ENCODE measurements at places on chromosomes 4 and X.

- no peak for DNase-seq
Observed at GRCh38 chr4:104896660-104897645, 249.7 kb upstream of the TET2 start.

DNA sequence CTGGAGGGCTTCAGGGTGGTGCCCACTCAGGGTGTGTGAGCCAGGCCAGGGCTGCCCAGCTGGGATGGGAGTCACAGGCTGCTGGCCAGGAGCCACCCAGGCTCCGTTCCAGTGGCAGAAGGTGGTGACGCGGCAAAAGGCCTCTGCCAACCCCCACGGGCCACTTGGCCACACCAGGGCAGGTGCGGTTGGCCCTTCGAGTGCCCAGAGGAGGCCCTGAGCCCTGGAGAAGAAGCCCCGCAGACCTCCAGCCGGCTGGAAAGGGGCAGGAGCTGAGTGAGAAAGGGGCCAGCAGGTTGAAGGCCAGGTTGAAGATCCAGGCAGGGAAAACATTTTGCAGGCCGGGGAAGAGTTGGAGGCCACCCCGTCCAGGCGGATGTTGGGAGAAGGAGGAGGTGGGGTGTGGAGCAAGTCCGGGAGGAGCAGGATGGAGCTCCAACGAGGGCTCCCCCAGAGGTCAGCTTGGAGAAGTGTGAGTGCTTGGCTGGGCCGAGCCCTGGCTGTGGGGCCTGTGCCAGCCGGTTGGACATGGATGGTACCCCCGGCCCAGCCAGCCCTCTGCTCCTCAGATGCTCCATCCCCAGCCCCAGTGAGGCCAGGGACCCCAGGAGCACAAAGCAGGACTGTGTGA, 2.8 kb upstream of the CPLX1 start:
- DNase-seq, result no peak

DNA sequence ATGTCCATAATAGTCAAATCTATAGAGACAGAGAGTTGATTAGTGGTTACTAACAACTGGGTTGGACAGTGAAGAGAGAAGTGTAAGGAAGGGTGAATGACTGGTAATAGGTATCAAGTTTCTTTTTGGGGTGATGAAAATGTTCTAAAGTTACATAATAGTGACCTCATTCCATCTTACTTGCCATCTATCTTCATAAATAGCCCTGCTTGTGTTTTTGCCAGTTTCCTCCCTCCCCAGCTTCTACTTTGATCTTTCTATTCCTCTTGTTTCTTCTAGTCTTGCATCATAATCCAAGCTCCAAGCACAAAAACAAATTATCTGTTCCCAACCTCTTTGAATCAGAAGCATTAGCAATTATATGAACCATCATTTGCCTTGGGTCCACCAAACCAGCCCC, 40.2 kb upstream of the TET2 start:
- no peak for DNase-seq

- DNase-seq, result no peak
Observed at GRCh38 chrX:152925835-152926234, 28.0 kb downstream of the ZNF185 start.

DNA sequence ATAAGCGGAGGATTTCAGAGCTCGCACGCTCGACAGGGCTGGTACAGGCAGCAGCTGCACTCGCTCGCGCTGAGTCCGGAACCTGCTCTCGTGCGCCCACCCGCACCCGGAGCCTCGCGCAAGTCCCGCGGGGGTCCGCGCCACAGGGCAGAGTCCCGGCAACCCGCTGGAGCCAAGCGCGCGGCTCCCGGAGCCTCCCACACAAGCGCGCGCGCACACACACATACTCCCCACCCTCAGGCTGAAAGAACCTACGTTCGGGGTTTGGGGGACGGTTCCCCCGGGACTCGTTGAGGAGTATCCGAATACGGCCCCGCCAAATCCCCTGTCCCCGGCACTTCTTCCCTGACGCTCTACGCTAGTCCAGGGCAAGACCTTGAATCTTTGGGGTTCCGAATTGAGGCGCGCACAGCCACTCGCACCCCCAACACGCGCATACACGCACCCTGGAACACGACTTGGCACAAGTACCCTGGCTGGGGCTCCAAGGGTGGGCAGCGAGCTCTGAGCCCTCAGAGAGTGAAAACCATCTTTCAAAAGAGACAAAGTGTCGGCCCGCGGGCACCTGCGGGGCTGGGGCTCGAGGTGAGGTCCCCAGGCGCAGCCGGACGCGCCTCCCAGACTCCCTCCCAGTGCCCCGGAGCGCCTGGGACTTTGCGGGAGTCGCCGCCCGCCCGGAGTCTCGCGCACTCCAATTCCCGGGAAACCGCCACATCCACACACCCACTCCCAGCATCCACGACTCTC, 952 bp downstream of the ANOS1 start:
- no peak for DNase-seq

DNA sequence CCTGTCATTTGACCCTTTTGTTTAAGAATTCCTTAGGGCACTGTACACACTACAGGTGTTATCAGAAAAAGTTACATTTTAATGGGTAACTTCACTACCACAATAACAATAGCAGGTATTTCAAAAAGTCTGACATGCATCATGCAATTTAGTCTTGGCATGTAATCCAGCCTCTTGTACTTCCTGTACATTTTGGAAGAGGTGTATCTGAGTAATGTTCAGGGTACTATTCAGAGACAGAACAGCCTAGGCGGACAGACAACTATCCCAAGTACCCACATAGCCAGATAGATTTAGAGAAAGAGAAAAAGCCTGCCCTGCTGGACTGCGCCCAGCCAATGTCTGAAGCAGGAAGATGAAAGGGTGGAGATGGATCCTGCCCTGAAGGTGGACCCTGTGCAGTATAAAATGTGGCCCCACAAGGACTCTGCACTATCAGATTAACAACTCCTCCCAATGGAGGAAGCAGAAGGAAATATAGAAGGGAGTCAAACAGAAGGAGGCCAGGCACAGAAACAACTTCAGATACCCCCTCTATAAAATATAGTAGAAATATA, 8.5 kb downstream of the UGT2B7 start:
- no peak for DNase-seq

GRCh38 chrX:19152762-19153161, 30.5 kb upstream of the ADGRG2 start:
- DNase-seq, result no peak

DNA sequence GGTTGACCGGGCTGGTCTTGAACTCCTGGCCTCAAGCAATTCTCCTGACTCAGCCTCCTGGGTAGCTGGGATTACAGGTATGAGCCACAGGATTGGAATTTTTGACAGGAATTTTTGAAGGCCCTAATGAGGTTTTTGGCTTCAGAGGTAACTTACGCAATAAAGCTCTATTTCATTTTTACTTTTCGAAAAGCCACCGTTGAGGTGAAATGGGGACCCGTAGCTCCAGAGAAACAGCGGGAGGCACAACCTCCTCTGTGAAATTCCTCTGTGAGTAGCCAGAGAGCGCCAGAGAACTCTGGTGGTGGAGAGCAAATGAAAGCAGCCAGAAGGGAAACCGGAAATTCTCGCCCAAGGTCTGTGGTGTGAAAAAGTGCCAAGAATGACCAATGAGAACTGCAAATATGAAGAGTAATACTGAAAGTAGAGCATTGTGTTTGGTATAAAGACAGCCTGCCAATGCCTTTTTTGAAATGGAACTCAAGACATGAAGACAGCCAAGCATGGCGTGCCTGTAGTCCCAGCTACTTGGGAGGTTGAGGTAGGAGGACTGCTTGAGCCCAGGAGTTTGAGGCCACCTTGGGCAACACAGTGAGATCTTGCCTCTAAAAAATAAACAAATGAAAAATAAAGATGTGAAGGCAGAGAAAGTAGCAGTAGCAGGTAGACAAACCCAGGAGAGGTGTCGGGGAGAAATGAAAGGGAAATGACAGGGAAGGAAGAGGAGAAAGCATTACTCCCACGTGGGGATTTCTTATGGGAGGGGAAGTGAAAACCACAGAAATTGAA, 33.0 kb upstream of the TMEM131L start:
- peak; percentile 40 for DNase-seq

DNA sequence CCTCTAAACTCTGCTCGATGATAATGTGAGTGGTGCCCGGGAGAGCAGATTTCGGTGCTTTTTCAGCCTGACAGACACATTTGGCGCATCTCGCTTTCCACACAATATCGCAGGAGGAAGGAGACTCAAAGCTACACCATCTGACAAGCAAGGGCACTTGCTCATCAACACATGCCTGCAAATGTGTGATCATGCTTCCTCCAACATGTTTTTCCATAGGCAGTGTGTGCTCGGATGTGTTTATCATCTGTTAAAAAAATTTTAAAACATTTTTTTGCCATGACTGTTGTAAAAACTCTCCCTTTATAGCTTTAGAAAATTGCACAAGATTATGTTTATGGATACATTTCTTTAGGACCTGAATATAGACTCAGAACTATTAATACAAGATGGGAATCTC, 170.3 kb upstream of the PUDP start:
- no peak for DNase-seq

DNA sequence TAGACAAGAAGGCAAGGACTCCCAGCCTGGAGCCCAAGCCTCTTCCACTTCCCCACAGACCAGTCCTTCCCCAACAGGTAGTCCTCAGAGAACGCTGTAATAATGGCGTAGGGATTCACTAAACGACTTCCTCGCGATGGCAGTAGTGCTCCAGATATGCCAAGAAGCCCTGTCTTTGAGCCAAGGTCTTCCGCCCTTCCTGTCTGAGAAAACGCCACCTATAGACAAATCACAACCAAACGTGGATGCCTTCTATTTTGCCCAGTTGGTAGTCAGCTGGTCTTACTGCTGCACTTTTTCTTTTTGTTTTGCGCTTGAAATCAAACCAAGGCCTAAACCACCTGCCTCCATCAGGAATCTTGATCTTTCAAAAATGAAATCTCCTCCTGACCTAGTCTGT, 203.3 kb downstream of the OR13H1 start:
- DNase-seq, result peak; percentile 55

- no peak for DNase-seq
Observed at GRCh38 chr4:2798399-2799223, 5.7 kb downstream of the SH3BP2 start.

DNA sequence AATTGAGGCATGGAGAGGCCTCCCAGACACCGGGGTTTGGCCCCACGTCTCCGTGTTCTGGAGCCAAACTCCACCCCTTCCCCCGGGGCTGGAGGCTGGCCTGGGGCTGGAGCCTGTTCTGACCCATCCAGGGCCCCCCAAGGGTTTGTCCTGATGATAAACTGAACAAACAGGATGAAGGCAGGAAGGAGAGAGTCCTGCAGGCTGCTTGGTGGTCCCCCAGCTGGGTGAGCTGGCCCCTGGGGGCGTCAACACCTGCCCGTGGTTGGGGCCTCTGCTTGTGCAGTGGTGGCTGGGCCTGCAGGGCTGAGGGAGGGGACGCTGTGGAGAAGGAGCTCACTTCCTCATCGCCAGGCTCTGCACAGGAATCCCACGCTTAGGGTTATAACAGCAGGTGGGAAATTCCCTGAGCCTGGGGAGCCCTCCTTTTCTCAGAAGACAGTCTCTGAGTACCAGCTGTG, 2.3 kb downstream of the SH3TC1 start:
- DNase-seq, result peak; percentile 19

DNA sequence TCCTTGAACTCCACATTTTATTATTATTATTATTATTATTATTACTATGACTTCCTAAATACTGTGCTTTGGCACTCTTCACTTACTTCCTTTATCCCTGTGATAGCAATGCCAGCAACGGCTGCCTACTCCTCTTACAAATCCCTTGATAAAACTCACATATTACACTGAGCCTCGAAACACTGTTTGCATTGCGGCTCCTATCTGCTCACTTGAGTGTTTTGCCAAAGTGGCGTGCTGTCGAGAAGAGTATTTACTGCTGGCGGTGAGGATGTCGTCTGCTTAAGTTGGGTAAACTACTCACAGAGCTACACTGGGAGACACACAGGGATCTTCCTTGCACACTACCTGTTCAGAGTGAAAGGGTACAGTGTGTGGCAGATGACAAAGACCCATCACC, 143.4 kb upstream of the VCX3A start:
- no peak for DNase-seq

DNA sequence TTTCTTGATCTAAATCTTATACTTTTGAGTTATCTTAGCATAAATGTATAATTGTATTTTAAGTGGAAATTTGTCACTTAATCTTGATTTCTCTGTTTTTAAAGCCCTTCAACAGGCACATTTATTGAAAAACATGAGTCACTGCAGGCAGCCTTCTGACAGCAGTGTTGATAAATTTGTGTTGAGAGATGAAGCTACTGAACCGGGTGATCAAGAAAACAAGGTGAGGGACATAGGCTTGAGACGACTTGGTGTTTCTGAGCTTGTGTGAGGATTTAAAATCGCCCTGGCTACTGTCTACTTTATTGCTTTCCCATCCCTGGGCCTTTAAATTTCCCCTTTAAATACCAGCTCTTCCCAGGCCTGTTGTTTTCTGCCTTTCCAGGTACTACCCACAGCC, 55.7 kb downstream of the HTT start:
- DNase-seq, result no peak

DNA sequence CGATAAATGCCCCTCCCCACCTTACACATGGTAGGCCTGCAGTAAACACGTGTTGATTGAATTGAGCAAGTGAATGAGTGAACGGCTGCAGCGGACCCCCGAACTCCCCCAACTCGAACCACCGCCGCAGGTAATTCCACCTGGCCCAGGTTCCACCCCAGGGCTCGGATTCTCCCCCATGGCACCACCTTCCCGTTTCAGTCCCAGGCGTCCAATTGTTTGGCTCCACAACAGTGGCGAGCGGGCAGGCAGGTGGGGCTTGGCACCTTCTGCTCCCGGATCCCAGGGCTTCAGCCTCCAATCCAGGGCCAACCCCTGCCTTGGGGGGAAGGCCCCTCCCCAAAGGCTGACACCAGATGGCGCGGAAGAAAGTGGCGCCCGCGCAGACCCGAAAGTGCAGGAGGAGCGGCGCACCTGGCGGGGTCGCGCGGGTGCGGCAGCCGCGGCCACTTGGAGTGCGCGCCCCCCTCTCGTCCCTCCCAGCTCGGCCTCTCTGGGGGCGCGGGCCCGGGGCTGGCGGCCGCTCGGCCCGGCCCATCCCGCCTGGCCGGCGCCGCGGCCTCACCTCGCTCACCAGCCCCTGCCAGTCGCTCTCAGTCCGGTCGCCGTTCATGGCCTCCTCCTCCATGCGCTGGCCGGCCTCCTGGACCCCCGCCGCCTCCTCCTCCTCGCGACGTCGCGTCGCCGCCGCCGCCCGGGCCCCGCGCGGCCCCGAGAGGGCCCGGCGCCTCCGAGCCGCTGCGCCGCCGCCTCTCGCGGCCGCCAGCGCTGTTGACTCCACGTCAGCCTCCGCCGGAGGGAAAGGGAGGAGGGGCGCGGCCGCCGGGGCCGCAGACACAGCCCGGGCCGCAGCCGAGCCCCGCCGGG, at the start of gene CCDC149:
Gene CCDC149 (minus strand): TSS at position 791 of the 867 bp plus-strand sequence. CDS start 178 bp downstream, at position 613.
- DNase-seq, result no peak

DNA sequence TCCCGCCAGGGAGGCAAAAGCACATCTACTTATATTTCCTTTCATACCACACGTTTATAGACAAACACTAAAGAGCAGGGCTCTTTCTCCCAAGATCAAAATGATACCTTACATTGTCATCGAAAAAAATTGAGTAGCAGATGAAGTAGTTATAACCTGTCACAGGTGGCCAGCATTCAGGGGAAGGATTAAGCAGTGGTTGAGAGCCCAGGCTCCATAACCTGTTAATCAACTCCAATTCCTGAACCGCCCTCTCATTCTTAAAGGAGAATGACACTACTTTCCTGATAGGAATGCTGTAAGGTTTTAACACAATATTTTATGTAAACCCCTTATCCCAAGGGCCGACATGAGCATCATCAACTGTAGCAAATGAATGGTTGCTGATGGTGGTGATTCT, 268.9 kb upstream of the KCNIP4 start:
- DNase-seq, result no peak
